ENCODE measurements at places on chromosomes 2 and 18.
A peak's percentile ranks its signal among the peaks of the same experiment; 100 is the strongest.

DNA sequence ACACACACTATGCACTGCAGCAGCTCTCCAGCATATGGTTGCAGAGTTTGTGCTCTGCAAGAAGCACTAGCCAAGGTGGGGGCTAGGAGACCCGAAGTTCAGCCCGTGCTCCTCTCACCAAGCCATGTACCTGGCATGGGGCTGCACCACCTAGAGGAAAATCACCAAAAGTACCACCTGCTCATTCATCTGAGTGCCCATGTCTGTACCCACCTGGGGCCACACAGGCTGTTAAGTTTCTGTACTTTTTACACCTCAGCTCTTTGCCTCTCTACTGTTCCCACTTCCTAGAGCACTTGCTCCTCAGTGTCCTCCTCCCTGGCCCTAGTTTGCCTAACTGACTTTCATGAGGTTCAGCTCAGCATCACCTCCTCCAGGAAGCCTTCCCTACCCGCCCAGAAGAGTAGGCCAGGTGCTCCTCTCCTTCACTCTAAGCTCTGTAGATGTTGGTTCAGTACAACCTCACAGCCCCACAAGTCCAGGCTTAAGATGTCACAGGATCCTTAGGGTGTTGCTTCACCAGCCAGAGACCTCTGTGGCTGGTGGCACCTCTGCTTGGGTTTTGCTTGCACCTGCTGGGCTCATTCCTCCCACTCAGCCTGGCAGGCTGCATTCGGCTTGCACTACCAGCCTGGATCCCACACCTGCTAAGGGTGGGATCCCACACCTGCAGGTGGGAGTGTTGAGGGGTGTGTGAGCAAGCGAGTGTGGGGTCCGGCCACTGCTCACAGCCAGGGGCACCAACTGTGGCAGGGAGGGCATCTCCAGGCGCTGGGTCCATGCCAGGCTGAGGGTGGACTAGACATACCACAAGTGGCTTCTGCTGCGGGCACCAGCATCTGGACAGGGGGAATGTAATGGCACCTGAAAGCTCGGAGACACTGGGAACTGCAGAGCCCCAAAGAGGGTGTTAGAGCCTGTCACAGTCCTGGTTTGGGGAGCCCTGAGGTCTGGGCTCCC lies 10.2 kb upstream of the TFCP2L1 start:
- DNase-seq: no peak

- DNase-seq: no peak
These were observed 67.4 kb upstream of the HAAO start for GRCh38 chr2:42859791-42860190.

- no peak for DNase-seq
These were observed 100.2 kb downstream of the CCBE1 start for GRCh38 chr18:59597049-59597448.

GRCh38 chr2:105418522-105418921 lies 19.7 kb upstream of the FHL2 start:
- DNase-seq: no peak

GRCh38 chr2:135174049-135174809 lies 122.1 kb downstream of the RAB3GAP1 start:
- no peak for DNase-seq

DNA sequence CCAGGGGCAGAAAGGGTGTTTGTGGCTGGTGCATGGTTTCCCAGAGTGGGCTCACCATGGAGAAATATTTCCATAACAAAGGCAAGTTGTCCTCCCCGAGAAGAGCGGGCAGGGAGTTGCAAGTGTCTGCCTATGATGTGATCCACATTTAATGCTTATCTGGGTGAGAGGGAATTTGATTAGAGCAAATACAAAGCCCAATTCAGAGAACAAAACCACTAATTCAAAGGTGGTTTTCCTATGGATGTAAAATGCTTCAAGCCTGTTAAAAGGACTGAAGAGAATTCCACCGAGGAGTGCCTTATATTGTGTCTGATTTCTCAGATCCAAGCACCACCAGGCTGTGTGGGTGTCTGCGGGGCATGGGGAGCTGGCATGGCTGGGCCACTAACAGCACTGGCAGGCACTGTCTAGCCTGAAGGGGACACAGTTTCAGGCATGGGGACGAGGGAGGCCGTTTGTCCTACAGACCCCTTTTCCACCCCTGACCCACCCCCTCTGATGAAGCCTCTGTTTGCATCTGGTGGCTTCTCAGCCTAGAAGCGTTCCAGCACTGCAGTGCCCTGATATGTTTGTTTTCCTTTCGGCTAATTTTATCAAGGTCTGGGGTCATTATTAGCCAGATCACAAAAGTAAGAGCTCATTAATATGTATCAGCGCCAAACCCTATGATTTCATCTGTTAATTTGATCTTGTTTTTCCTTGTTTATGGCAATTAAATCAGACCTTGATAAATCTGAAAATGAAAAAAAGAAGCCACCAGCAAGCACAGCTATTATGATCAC lies 357.3 kb downstream of the HRH4 start:
- no peak for DNase-seq

- no peak for DNase-seq
These were observed 26.8 kb upstream of the CTLA4 start for GRCh38 chr2:203840655-203841205.

- no peak for DNase-seq
These were observed 181.5 kb upstream of the ACVR2A start for GRCh38 chr2:147663153-147663961.

GRCh38 chr2:66073172-66073571 lies 361.8 kb upstream of the MEIS1 start:
- DNase-seq: no peak

- DNase-seq: no peak
These were observed 397.7 kb upstream of the HNRNPA3 start for GRCh38 chr2:176814740-176815367.

DNA sequence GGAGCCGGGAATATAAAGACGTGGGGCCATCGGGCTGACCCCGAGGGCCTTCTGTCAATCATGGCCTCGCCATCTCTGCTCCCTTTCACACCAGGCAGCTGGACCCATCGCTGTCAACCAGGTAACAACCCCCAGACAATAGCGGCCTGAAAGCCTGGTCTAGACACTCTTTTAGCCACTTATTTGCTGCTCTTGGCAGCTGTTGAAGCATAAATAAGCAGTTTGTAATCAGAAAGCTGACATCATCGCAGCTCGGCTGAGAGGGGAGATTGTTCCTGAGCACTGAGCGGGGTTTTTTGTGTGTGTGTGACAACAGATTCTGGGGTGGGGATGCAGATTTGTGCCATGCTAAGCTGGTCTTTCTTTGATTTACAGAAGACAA lies 423.6 kb upstream of the POU3F3 start:
- no peak for DNase-seq

DNA sequence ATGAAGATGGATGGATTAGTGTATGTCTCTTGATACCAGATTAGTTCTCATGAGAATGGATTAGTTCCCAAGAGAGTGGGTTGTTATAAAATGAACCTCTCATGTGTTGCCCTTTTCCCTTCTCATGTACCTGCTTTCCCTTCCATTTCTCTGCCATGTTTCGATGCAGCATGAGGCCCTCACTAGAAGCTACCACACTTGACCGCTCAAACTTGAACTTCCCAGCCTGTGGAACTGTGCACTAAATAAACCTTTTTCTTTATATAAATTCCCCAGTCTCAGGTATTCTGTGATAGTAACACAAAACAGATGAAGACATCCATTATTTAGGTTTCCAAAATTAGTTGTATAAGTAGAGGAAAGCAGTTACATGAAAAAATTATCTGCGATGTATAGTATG lies 73.5 kb downstream of the BABAM2 start:
- no peak for DNase-seq

- no peak for DNase-seq
These were observed 2.3 kb upstream of the GDF7 start for GRCh38 chr2:20664431-20665242.

GRCh38 chr2:68901199-68901514 lies 30.0 kb upstream of the BMP10 start:
- no peak for DNase-seq

- no peak for DNase-seq
These were observed 110.8 kb upstream of the OTOS start for GRCh38 chr2:240250985-240251847.

DNA sequence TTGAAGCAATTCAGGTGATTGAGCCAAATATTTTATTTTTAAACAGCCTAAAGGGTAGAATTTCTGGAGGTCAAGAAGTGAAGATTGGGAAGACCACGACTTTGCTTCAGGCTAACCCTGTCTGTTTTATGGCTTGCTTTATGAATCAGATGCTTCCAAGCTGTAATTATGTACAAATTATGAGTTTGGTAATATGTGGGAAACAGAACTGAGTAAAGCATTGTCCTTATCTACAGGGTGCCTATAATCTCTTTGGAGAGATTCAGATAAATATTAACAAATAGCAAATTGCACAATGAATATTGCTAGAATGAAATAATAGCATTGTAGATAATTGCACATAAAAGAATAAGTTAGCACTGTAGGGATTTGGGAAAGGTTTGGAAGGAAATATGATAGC lies 539.4 kb upstream of the CDH2 start:
- DNase-seq: no peak

- DNase-seq: peak; percentile 32
These were observed at the start of gene CYRIA for GRCh38 chr2:16665748-16666448. Gene CYRIA (minus strand): TSS chr2:16665834. CDS start chr2:16588119, 77,715 bp downstream.

DNA sequence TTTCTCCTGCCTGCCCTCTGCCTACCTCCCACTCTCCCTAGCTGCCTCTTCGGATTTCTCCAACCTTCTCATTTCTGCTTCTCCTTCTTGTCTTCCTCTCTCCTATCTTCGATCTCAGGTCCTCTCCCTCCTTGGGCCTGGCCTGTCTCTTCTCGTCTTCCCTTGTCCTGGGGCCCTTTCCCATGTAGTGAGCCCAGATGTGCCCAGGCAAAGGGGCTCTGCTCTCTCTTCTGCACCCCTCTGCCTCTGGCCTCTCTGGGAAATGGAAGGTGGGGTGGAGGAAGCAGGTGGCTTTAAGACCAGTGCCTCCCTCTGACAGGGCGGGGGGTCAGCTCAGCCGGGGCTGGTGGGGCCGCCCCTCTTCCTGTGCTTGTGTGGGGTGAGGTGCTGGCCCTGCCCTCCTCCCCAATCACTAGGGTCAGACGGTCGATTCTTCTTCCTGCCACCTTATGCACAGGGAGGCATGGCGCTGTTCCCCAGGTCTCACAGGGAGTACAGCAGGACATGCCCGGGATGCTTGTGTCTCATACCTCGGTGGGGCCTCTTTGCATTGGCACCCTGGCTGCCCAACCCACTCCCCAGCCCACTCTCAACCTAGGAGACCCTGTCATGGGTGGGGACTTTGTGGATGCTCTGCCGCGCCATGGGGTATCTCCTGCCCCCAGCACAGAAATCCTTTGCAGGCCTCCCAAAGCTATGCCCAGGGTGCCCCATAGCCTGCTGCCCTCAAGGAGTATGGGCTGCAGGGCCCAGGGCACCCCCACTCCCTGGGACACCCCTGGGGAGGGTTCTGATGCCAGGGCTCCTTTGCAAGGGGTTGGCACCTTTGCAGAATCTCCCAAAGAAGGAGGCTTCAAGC lies 213.8 kb upstream of the HAAO start:
- no peak for DNase-seq

DNA sequence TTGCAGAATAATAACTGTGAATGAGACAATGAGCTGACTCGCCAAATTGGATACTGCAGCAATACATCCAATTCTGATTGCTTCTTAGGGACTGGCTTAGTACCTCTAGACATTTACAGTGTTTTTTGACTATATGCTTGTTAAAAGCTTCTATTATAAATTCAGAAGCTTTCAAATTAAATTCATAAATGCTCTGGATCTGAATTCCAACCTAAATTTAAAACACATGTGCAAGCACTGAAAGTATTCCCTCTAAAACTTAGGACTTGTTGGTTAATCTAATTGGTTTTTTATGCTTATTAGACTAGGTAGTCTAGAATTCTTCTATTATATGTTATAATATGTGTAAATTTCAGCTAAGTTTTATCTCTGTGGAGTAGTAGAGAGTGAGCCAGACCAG lies 306.9 kb downstream of the CPS1 start:
- no peak for DNase-seq

- peak; percentile 71 for DNase-seq
These were observed at the start of gene CD28 for GRCh38 chr2:203706403-203706802. Gene CD28 (plus strand): TSS chr2:203706639. CDS start chr2:203706697, 58 bp downstream.

DNA sequence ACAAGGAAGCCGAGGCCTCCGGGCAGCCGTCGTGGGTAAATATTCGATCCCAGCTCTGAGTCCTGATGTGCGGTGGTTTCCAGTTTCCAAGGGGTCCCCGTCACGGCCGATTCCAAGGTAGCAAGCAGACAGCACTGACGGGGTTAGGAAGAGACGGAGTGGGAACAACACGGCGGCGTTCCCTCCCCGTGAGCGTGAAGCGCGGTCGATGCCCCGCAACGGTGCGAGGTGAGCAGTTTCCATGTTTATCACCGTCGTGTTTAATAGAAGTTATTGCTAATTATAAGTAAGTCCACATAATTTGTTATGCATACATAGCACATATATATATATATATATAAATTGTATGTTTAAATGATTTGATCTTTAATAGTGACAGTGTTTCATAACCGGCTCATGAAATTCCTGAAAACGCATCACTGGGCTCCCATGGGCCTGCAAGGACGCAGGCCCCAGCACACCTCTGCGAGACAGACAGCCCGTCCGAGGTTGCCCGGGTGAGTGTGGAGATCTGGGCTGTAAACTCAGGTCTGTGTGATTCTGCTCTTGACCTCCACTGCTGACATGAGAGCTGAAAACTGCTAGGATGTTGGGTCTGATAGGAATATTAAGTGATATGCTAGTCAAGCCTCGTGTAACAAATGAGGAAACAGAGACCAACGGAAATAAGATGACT lies 243.5 kb upstream of the SALL3 start:
- no peak for DNase-seq

DNA sequence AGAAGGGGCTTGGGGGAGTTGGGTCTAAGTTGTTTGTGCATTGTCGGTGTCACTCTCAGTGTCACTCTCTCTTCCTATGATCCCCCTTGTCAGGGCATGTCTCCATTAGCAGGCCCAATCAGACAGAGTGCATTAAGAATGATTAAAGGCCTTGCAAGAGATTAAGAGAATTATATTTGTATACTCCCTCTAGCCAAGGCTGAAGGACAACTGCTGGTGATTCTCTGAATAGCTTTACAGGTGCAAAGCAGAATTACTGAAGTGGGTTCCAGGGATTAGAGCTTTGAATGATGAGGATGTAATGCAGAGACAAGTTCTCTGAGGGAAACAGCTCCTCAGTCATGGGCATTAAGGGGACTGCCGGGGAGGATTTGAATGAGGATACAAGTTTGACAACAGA lies 104.8 kb upstream of the LGALSL start:
- no peak for DNase-seq

- DNase-seq: no peak
These were observed 19.8 kb downstream of the DTNA start for GRCh38 chr18:34729740-34730355.

GRCh38 chr2:137872577-137872976 lies 91.7 kb upstream of the HNMT start:
- DNase-seq: no peak
